Progenitor cell of endocrine pancreas (in vitro differentiated cells): ENCODE measurements at places on chromosomes 1 and 21. TPM values are rescaled to one million over a fixed set of nuclear protein-coding genes. Genes with fewer than 3 reads are reported as not detected.

DNA sequence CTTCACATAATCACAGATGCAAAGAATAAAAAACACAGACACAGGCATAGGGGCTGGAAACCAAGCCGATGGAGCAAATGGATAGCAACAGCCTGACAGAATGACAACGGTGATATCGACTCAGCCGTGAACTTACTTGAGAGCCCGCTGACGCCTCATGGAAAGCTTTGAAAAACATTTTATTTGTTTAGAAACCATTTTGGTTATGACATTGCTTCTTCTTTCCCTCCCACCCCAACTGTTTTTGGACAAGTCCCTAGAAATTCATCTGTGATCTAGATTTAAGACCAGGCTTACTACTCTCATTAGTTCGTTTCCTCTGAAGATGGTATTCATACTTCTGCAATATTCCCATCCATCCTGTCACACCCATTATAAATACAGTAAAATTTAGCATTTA lies 44.9 kb downstream of the PCSK9 start:
- H3K4me3 ChIP-seq = no peak overlapping the region
- no peaks in the 10 kb centered on the region for H3K4me1 ChIP-seq
- H3K27ac ChIP-seq = no peak overlapping the region
- H3K27me3 ChIP-seq = no peaks in the 10 kb centered on the region

DNA sequence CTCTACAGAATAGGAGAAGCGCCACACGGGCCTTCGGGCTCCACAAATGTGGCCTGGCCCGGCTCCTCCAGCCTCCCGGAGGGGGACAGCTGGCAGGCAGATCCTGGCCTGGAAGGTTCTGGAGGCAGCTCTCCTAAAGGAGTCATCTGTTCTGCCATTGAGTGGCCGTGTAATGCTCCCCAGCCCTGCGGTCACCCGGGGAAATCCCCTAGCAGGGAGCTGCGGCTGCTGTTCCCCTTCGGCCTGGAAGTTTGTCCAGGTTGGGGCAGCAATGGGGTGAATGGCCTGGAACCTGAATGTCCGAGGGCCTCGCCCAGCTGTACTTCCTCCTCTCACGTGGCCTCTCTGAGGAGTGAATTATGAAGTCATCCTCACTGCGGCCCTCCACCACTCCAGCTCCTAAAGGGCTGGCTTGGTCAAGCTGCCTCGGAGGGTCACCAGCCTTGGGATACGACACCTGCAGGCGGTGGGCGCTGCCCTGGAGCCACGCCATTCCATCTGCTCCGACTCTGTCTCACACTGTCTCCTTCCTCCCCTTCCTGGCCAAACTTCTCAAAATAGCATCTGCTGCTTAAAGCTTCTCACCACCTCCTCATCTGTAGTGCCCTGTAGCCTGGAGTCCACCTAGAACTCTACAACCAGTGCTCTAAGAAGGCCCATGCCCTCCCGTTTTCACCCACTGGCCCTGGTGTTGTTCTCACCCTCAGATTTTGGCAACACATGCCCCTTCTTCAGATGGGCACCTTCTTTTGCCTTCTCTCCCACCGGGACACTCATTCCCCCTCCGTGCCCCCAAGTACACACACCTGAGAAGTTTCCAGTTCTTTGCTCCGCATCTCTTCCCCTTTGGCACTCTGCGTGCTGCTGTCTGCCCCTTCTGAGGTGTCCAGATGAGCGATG lies 54.4 kb upstream of the TMPRSS2 start:
- peaks cover 10% of the 10 kb centered on the region for H3K27me3 ChIP-seq
- no peaks in the 10 kb centered on the region for H3K36me3 ChIP-seq
- no peak overlapping the region for H3K27ac ChIP-seq
- no peak for DNase-seq
- peaks cover 33% of the 10 kb centered on the region for H3K4me1 ChIP-seq

DNA sequence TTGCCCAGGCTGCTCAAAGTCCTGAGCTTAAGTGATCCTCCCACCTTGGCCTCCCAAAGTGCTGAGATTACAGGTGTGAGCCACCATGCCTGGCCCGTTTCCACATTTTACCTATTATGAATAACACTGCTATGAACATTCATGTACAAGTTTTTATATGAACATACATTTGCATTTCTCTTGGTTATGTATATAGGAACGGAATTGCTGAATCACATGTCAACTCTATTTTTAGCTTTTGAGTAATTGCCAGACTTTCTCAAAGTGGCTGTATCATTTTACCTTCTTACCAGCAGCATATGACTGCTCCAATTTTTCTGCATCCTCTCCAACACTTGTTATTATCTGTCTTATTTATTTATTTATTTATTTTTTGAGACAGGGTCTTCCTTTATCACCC lies 2.7 kb downstream of the SPATA21 start:
- H3K4me1 ChIP-seq = no peaks in the 10 kb centered on the region
- no peak overlapping the region for H3K4me3 ChIP-seq
- no peaks in the 10 kb centered on the region for H3K36me3 ChIP-seq
- peaks cover 11% of the 10 kb centered on the region for H3K27me3 ChIP-seq
- H3K27ac ChIP-seq = no peak overlapping the region
- DNase-seq = no peak

DNA sequence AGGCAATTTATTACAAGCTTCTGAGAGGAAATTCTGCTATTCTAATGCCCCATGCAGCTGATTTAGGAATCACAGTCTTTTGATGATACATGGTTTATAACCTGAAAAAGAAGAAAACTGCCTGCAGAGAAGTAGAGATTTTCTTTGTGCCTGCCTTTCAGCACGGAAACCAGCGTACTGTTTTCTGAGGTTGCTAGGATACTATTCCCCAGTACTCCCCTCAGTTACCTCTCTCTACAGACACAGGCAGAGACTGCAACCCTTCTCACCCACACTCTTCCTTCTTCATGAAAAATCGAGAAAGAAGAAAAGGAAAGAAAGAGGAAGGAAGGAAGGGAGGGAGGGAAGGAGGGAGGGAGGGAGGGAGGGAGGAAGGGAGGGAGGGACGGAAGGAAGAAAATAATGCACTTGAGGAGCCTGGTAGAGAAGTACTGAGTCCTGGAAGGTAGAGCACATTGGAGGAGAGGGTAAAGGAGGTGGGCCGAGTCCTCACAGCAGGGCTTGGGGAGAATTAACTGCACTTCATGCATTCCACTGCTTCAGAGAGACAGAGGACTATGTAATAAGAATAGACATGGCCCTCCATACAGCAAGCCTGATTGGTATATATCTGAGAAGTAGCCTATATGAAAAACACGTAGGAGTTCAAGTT lies 21.9 kb downstream of the RGS2 start:
- H3K27me3 ChIP-seq = peaks cover 4% of the 10 kb centered on the region
- H3K4me3 ChIP-seq = no peak overlapping the region
- H3K27ac ChIP-seq = no peak overlapping the region
- no peak for DNase-seq

Gene RGS16
- 0.98 and 1.5 TPM in 2 replicates for total RNA-seq
